ENCODE measurements at places on chromosomes 7 and 10.

GRCh38 chr7:155643804-155644177 is 670 bp upstream of the RBM33 start:
- DNase-seq, result no peak

DNA sequence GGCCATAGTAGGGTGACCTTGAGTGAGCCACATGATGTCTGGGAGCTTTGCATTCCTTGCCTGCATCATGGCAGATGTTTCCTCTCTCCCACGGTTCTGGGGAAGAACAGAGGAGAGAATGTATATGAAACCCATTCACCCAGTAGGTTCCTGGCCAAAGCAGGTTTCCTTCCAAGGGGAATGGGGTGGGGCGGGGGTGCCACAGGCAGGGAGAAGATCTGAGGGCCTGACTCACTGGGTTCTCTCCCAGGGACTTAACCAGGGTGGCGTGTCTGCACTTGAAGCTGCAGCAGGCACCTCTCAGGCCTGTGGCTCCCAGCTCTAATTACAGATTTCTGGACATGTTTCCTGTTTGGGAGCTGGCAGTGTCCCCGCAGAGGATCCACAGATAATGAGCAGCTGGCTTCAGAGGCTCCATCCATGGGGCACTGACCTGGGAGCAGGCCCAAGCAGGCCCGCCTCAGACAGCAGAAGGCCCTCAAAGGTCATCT is 50.2 kb upstream of the ZMIZ1 start:
- no peak for DNase-seq

DNA sequence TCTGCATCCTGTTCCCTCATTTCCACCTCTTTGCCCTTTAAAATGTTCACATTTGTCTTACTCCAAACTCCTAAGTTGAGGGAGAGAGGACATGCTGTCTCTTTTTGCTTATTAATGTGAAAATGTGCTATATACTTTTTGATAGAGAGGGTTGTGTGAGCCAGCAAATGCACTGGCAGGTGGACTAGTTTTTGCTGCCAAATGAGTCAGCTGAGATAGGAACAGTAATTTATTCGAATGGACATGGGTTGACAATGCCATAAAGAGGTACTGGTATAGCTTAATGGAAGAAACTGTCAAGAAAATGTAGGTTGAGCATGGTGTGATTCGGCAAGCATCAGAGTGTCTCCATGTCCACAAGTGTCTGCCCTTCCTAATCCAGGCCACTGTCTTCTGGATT is 9.2 kb upstream of the TRUB1 start:
- DNase-seq, result no peak

- no peak for DNase-seq
These were observed 345.6 kb downstream of the PARD3 start for GRCh38 chr10:34469446-34469845.

DNA sequence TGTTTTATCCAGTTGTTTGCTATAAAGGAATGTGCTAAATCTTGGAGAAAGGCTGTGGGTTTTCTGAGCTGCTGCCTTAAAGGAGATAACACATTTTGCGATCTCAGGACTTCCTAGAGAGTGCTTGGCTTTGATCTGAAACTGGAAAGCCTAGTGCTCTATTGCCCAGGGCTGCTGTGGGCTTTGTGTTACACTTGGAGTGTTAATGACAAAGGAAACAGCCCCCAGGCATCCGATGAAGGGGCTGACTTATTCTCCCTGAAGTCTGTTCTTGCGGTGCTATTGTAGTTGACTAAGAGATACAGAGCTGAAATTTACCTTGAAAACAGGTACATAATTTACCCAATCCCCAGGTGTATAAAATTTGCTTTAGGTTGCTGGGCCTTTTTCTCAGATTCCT is 74.5 kb downstream of the SND1 start:
- DNase-seq, result no peak
